ENCODE measurements at places on chromosomes 6 and 20.

DNA sequence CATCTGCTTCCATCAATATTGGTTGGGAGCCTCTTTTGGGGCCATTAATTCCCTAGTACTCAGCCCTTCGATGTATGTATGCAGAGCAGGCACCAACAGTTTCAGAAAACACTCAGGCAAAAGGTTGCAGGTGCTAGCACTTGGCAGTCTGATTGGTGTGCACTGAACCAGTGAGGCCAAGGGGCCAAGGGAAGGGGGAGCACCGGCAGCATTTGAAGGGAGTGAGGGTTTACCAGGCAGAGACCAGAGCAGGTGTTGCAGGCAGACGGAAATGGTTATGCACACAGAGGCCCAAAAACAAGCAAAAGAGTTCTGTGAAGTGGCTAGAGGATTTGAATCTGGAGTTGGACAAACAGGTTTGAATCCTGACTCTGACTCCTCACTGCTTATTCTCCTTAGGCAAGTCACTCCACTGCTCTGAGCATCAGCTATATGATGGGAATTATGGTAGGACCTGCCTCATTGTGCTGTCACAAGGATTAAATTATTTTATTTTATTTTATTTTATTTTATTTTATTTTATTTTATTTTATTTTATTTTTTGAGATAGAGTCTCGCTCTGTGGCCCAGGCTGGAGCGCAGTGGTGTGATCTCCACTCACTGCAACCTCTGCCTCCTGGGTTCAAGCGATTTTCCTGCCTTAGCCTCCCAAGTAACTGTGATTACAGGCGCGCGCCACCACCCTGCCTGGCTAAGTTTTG is 58.1 kb upstream of the SHLD1 start:
- no peak for DNase-seq

- DNase-seq: no peak
These were observed 209.5 kb downstream of the CLIC5 start for GRCh38 chr6:45806172-45806571.

DNA sequence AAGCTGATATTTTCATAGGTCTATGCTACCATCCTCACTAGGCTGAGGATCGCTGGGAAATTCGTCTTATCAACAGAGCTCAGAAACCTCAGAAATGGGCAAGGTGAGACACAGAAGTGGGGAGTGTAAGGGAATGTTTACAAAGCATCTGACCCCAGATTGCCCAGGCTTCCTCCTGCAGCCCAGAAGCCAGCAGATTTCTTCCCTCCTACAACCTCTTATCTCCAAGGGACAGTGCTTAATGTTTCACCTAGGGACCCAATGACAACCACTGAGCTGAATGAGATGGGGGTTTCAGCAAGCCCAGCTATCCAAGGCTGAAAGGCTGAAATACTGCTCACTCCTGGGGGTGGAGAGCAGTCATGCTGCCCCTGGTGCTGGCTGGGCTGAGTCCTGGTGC is 52.4 kb upstream of the TBC1D7 start:
- no peak for DNase-seq

DNA sequence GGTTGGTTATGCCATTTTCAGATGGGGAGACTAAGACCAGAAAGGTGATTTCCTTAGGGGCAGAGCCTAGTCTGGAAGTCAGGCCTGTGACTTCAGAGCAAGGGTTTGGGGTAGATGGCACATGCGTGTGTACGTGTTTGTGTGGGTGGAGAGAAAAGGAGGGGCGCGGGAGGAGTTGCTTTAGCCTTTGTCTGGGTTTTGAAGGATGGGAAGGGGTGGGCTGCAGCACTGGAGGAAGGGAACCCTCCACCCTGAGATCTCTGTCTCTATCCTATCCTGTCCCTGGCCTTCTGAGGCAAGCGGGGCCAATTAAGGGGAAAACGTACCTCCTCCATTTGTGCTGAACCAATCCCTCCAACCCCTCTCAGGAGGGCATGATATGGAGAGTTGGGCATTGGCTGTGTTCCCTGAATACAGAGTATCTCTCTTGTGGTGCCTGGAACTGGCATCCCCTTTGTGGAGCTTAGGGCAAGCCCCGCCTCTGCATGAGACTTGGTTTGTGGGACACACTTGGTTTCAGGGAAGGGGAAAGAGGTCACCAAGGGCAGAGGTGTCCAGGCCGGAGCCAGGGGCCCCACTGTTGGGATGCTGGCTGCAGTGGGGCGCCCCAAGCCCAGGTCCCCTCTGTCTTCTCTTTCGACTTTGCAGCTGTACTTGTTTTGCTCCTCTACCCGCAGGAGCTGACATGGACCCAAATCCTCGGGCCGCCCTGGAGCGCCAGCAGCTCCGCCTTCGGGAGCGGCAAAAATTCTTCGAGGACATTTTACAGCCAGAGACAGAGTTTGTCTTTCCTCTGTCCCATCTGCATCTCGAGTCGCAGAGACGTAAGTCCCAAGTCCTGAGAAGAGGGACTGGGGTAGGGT is at the start of gene DBNDD2:
Gene DBNDD2 (plus strand): TSS at position 507 of the 863 bp plus-strand sequence. CDS start 179 bp downstream, at position 686.
- DNase-seq: no peak

GRCh38 chr20:54090230-54091119 is 20.1 kb upstream of the BCAS1 start:
- DNase-seq: no peak

GRCh38 chr6:73258721-73259120 is 4.3 kb downstream of the KHDC1 start:
- DNase-seq: no peak

DNA sequence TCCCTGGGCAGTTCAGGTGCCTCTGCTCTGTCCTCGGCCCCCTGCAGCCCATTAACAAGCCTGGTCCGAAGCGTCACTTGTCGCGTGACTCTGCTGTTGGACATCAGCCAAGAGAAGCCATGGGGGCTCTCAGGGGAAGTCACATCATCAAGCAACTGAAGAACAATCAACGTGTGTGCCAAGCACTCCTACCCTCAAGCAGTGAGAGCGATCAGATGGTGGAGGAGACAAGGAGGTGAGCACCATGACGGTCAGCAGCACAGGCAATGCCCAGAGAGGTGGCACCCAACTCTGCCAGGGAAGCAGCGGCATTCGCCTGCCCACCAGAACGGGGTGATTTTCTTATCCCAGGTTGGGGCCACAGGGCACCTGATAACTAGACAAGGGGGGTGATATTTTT is 132.7 kb downstream of the AGPAT4 start:
- no peak for DNase-seq

DNA sequence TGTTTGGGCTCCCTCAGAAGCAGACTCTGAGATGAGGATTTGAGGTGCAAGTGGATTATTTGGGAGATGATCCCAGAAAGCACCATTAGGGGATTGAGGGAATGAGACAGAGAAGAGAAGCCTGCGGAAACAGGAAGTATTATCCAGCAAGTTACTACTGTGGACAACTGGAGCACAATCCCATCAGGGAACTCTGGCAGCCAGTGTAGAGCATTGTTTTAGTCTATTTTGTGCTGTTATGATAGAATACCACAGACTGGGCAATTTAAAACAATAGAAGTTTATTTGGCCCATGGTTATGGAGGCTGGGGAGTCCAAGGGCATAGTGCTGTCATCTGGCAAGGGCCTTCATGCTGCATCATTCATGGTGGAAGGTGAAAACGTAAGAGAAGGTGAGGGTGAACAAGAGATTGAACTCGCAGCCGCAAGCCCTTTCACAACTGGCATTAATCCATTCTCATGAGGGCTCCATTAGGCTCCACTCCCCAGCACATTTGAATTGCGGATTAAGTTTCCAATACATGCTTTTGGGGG is 43.5 kb upstream of the SLC9A8 start:
- no peak for DNase-seq

GRCh38 chr20:58877050-58877975 is 24.8 kb downstream of the GNAS start:
- no peak for DNase-seq

GRCh38 chr20:46852313-46852712 is 42.3 kb upstream of the EYA2 start:
- no peak for DNase-seq

DNA sequence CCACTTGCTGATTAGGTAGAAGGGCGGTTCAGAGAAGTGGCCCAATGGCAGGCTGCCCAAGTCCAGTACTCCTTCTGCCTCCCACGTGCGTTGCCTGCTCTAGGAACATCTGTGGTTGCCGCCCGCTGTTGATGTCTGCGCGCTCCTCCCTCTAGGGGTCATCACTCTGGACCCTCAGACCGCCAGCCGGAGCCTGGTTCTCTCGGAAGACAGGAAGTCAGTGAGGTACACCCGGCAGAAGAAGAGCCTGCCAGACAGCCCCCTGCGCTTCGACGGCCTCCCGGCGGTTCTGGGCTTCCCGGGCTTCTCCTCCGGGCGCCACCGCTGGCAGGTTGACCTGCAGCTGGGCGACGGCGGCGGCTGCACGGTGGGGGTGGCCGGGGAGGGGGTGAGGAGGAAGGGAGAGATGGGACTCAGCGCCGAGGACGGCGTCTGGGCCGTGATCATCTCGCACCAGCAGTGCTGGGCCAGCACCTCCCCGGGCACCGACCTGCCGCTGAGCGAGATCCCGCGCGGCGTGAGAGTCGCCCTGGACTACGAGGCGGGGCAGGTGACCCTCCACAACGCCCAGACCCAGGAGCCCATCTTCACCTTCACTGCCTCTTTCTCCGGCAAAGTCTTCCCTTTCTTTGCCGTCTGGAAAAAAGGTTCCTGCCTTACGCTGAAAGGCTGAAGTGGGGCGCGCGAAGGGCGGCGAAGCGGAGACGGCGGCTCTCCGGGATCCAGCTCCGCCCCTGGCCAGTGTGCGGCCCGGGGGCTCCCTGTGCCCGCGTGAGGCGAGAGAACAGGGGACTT is 8.5 kb downstream of the TRIM15 start:
- DNase-seq: no peak

DNA sequence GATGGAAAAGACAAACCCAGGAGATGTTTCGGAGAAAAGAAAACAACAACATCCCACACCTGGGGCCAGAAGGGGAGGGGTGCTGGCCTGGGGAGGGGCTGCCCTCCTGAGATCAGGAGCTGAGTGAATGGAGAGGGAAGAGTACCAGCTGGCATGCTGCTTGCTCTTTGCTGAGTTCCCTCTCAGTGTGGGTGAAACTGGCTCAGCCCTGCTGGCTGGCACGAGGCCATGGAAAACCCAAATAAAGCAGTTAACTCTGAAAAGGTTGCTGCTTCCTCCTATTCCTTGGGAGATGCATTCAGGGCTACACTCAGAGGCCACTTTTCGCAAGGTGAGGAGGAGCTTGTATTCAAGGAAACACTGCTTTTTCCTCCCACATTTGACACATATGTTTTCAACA is 8.0 kb upstream of the KCNK16 start:
- no peak for DNase-seq

Measured in activated T-helper 1 cell treated with anti-CD3 and anti-CD28 coated beads, Interleukin-2, amount 50 U/mL, for 16 hours (primary cell).